ENCODE measurements at places on chromosomes 4 and X.

GRCh38 chr4:15451866-15452765 is 17.6 kb upstream of the CC2D2A start:
- no peaks in the 10 kb centered on the region for H3K36me3 ChIP-seq
- no peak for DNase-seq
- H3K4me3 ChIP-seq: no peak overlapping the region
- no peaks in the 10 kb centered on the region for H3K27me3 ChIP-seq
- H3K27ac ChIP-seq: no peak overlapping the region
- no peaks in the 10 kb centered on the region for H3K4me1 ChIP-seq

- no peaks in the 10 kb centered on the region for H3K36me3 ChIP-seq
- DNase-seq: no peak
- H3K27ac ChIP-seq: no peak overlapping the region
- no peaks in the 10 kb centered on the region for H3K27me3 ChIP-seq
- H3K4me3 ChIP-seq: no peak overlapping the region
- H3K4me1 ChIP-seq: no peaks in the 10 kb centered on the region
These were observed 190.7 kb upstream of the MID1 start for GRCh38 chrX:10811111-10811510.

- H3K4me1 ChIP-seq: no peaks in the 10 kb centered on the region
- no peak overlapping the region for H3K27ac ChIP-seq
- H3K36me3 ChIP-seq: no peaks in the 10 kb centered on the region
- no peak for DNase-seq
- H3K4me3 ChIP-seq: no peak overlapping the region
These were observed 599.1 kb upstream of the GRIA3 start for GRCh38 chrX:122584981-122585380.

GRCh38 chr4:27176400-27176799 is 315.8 kb downstream of the STIM2 start:
- no peaks in the 10 kb centered on the region for H3K36me3 ChIP-seq
- no peak overlapping the region for H3K27ac ChIP-seq
- DNase-seq: no peak

DNA sequence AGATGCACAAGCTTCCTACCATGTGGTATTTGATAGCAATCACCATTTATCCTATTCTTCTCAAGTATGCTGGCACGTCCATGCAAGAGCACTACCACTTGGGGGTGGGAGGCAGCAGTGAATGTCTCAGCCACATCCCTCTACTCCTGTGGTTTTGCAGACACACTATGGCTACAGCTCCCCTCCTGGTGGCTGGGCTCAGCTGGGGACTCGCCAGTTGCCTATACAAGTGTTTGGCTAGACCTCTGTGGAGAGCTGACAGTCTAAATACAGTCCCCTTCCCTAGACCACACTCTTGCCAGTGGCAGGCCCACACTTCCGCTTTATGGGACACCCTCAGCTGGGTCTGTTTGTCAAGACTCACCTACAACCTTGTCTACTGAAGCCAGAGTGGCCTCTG is 53.2 kb downstream of the ADGRA3 start:
- H3K4me3 ChIP-seq: no peak overlapping the region
- peaks cover 6% of the 10 kb centered on the region for H3K36me3 ChIP-seq
- no peaks in the 10 kb centered on the region for H3K27me3 ChIP-seq
- DNase-seq: no peak

DNA sequence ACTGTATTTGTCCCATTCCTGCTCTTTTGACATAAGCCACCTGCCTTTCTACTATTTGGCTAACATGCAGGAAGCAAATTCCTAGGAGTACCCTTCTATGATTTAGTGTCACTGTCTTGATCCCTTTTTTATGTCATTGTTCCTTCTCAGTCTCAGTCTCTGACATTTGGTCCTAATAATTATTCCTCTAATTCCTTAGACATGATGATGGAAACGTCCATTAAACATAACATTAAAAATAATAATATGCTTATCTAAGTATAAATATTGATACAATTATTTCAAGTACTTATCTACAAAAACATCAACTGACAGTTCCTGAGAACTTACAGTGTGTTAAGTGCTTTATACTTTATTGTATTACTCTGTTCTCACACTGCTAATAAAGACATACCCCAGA is 857.0 kb upstream of the LCORL start:
- DNase-seq: no peak
- H3K27ac ChIP-seq: no peak overlapping the region
- H3K4me3 ChIP-seq: no peak overlapping the region
- H3K4me1 ChIP-seq: no peaks in the 10 kb centered on the region

DNA sequence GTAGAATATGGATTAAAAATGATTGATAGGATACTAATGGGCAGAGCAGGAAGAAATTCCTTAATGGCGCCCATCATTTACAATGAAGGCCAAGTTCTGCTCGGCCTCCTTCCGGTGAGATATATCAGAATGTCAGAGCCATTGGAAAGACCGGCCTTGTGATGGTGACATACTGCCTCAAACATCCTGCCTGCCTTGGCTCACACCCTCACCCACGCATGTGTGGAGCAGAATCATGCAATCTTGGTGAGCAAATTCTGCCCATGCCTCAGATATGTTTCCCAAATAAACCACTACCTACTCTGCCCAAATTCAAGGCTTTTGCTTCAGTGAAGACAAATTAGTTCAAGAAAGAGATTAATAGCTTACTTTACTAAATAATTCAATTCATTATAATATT is 163.3 kb downstream of the MID1 start:
- H3K27me3 ChIP-seq: no peaks in the 10 kb centered on the region

DNA sequence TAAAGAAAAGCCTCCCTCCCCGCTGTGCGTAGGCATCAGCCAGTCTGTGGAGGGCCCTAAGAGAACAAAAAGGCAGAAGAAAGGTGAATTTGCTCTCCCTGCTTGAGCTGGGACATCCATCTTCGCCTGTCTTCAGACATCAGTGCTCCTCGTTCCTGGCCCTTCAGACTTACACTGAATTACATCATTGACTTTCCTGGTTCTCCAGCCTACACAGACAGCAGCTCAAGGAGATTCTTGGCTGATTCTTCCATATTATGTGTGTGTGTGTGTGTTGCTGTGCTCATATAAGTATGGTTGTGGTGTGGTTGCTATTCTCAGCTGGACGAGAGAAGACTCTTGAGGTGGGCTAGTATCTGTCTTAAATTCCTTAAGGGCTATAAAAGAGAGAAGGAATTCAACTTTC is 35.5 kb upstream of the CD99L2 start:
- no peak overlapping the region for H3K27ac ChIP-seq
- no peak overlapping the region for H3K4me3 ChIP-seq
- DNase-seq: no peak
- no peaks in the 10 kb centered on the region for H3K27me3 ChIP-seq
- no peaks in the 10 kb centered on the region for H3K4me1 ChIP-seq

DNA sequence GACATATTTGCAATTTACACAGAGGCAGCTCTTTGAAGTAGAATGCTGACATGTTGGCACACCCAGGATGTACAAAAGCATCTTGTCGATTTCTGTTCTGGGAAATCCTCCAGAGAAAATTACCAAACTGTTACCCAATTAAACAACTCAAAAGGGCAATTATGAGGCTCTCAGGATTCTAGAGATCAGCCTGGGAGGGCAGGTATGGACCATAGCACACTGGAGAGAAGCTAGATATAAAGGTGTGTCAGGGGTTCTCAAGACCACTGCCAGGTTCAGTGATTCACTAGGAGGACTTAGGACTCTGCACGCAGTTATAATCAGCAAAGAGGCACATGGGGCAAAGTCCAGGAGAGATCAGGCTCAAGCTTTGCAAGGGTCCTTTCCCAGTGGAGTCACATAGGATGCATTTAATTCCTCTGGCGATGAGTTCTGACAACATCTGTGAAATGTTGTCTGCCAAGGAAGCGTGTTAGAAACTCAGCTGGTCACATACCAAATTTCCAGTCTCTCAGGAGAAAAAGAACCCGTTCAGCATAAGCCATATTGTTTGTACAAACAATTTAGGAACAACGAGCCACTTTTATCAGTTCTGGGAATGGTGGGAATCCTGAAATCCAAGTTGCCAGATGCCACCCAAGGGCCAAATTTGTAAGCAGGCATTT is 100.8 kb downstream of the SYTL5 start:
- no peak for DNase-seq
- H3K36me3 ChIP-seq: no peaks in the 10 kb centered on the region
- no peak overlapping the region for H3K27ac ChIP-seq
- H3K27me3 ChIP-seq: no peaks in the 10 kb centered on the region

GRCh38 chrX:5672099-5672498 is 556.6 kb downstream of the NLGN4X start:
- H3K4me3 ChIP-seq: no peak overlapping the region
- H3K36me3 ChIP-seq: no peaks in the 10 kb centered on the region
- no peak for DNase-seq
- no peaks in the 10 kb centered on the region for H3K4me1 ChIP-seq

GRCh38 chrX:74292808-74293123 is 11.2 kb upstream of the ZCCHC13 start:
- H3K27ac ChIP-seq: peak overlapping the region; percentile 96
- peaks cover 28% of the 10 kb centered on the region for H3K4me1 ChIP-seq
- no peak for DNase-seq
- H3K36me3 ChIP-seq: peaks cover 18% of the 10 kb centered on the region
- no peaks in the 10 kb centered on the region for H3K27me3 ChIP-seq
- H3K4me3 ChIP-seq: peak overlapping the region; percentile 95

DNA sequence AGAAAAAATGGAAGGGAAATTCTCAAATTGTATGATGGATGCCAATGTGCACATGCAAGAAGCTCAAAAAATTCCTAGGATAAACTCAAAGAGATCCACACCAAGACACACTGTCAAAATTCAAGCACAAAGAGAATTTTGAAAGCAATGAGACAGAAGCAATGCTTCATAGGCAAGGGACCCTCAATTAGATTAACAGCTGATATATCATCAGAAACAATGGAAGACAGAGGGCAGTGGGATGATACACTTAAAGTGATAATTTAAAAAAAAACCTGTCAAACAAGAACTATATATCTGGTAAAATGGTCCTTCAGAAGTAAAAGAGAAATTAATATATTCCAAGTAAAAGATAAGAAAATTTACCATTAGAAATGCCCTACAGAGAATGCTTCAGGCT is 306.3 kb upstream of the PCDH7 start:
- DNase-seq: no peak
- no peaks in the 10 kb centered on the region for H3K27me3 ChIP-seq
- H3K4me3 ChIP-seq: no peak overlapping the region
- peaks cover 3% of the 10 kb centered on the region for H3K36me3 ChIP-seq

GRCh38 chr4:107683873-107684272 is 36.2 kb downstream of the PAPSS1 start:
- no peaks in the 10 kb centered on the region for H3K4me1 ChIP-seq
- H3K4me3 ChIP-seq: no peak overlapping the region
- no peaks in the 10 kb centered on the region for H3K27me3 ChIP-seq
- H3K27ac ChIP-seq: no peak overlapping the region

- H3K27ac ChIP-seq: no peak overlapping the region
- H3K36me3 ChIP-seq: no peaks in the 10 kb centered on the region
- H3K27me3 ChIP-seq: no peaks in the 10 kb centered on the region
- H3K4me1 ChIP-seq: no peaks in the 10 kb centered on the region
- H3K4me3 ChIP-seq: no peak overlapping the region
These were observed 57.3 kb upstream of the ADGRA3 start for GRCh38 chr4:22573198-22573597.

- no peaks in the 10 kb centered on the region for H3K4me1 ChIP-seq
- H3K27me3 ChIP-seq: no peaks in the 10 kb centered on the region
- no peaks in the 10 kb centered on the region for H3K36me3 ChIP-seq
- no peak overlapping the region for H3K4me3 ChIP-seq
These were observed 392.0 kb downstream of the UBE2NL start for GRCh38 chrX:144275843-144276242.

- H3K4me1 ChIP-seq: no peaks in the 10 kb centered on the region
- H3K36me3 ChIP-seq: no peaks in the 10 kb centered on the region
- DNase-seq: no peak
- H3K27me3 ChIP-seq: no peaks in the 10 kb centered on the region
- no peak overlapping the region for H3K27ac ChIP-seq
These were observed 1027.6 kb upstream of the PRKX start for GRCh38 chrX:4741024-4741423.

GRCh38 chrX:19611636-19612376 is 96.5 kb upstream of the MAP3K15 start:
- H3K27me3 ChIP-seq: no peaks in the 10 kb centered on the region
- peaks cover 5% of the 10 kb centered on the region for H3K4me1 ChIP-seq

- DNase-seq: no peak
- no peak overlapping the region for H3K4me3 ChIP-seq
- H3K27ac ChIP-seq: no peak overlapping the region
These were observed 133.6 kb upstream of the CPEB2 start for GRCh38 chr4:14868426-14869395.

GRCh38 chr4:32135642-32136041 is 1415.5 kb downstream of the PCDH7 start:
- H3K4me1 ChIP-seq: no peaks in the 10 kb centered on the region
- no peak overlapping the region for H3K4me3 ChIP-seq
- no peaks in the 10 kb centered on the region for H3K36me3 ChIP-seq
- no peak overlapping the region for H3K27ac ChIP-seq

DNA sequence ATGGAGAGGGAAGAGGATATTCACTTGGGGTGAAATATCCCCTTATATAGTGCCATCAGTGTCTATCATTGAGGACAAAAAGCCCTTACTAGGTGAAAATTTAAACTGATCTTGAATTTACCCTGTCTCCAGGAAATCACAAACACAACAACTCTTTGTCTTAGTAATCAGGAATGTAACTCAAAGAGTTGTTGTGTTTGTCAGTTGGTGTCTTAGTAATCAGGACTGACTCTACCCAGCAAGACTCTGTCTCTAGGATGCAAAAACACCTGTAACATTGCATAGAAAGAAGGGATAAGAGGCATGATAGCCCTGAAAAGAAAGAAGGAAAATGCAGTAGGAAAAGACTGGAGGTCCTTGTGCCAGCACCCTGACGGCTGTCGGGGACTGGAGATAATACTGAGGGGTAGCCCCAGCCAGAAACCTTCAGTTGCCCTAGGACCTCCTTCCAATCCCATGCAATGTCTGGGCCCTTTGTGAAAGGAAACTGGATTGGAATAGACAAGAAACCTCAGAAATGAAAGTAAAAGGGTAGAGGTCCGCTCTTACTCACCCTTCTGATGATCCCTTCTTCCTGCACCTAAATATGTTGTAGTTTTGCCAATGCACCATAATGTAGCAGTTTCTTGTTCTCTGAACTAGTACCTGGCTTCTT is 45.3 kb downstream of the HMGB2 start:
- H3K27me3 ChIP-seq: no peaks in the 10 kb centered on the region
- H3K27ac ChIP-seq: peak overlapping the region; percentile 55
- H3K4me1 ChIP-seq: peaks cover 11% of the 10 kb centered on the region
- peak overlapping the region; percentile 33 for H3K4me3 ChIP-seq
- DNase-seq: no peak

- H3K4me3 ChIP-seq: no peak overlapping the region
- no peak overlapping the region for H3K27ac ChIP-seq
- no peak for DNase-seq
- no peaks in the 10 kb centered on the region for H3K27me3 ChIP-seq
- no peaks in the 10 kb centered on the region for H3K36me3 ChIP-seq
These were observed 7.6 kb downstream of the CTAG1A start for GRCh38 chrX:154592505-154592904.

DNA sequence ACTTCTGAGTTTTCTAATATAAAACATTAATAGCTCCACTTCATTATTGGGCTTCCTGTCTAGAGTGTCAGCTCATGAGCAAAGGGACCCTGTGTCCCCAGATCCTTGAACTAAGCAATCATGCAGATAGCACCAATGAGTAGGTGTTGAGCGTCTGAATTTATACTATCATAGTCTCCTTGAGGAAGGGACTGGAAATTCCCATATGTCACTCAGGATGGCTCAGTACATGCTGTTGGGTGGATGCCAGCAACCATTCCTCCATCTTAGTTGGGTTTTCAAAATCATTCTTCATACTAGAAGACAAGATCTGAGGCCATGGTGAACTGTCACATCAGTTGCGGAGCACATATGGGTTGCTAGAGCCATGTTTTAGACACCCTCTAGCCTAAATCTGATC is 27.7 kb downstream of the CD99 start:
- no peak overlapping the region for H3K4me3 ChIP-seq
- no peak for DNase-seq
- no peaks in the 10 kb centered on the region for H3K27me3 ChIP-seq

Measured in activated naive CD8-positive, alpha-beta T cell treated with anti-CD3 and anti-CD28 coated beads, Interleukin-2, amount 50 U/mL, for 24 hours (primary cell).